ENCODE measurements at places on chromosomes 11 and 22.

DNA sequence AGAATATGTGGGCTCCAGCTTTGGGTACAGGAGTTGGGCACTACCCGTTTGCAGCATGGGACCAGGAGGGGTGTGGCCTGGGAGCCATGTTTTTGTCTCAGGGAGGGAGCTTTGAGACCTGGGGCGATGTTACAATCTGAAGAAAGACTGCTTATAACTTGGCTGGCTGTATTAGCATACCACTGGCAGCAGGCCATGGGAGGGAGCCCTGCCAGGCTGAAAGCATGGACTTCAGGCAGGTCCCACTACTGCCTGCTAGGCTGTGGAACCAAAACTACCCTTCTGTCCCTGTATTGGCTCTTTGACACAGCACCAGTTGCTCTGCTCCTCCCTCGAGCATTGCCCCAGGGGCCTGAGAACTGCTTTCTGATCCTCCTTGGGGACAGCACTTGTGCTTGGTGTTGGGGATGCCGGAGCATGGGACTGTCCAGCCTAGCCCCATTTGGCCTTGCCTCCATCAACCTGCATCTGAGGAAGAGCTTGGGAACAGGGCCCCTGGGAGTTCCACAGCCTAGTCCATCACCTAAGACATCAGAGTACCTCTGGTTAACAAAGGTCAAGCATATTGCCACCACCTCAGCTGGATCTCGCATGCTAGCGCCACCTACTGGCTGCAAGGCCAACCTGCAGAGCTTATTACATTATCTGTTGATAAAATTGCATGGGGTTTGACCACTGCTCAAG lies 217.4 kb downstream of the SBF2 start:
- DNase-seq, result peak; percentile 28

DNA sequence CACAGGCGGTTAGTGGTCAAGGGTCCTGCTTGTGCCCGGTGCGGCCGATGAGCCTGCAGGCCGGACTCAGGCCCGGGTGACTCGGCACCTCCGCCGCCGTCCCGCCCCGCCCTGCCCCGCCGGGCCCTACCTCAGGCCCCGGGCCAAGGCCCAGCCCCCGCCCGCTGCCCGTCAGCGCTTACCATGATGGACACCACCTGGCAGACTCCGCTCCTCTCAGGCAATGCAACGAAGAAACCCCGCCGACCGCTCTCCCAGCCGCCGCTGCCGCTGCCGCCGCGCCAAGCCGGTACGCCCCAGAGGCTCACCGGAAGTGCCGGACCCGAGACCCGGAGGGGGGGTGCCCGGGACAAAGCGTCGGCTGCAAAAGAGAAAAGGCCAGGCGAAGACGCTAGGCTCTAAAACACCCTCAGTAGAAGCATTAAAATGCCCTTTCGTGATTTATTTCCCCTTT lies at the start of gene UFD1:
Gene UFD1, minus strand, starts transcription at position 293 of the 454 bp plus-strand sequence. Its CDS starts 108 bp downstream, at position 185.
- peak; percentile 79 for DNase-seq

DNA sequence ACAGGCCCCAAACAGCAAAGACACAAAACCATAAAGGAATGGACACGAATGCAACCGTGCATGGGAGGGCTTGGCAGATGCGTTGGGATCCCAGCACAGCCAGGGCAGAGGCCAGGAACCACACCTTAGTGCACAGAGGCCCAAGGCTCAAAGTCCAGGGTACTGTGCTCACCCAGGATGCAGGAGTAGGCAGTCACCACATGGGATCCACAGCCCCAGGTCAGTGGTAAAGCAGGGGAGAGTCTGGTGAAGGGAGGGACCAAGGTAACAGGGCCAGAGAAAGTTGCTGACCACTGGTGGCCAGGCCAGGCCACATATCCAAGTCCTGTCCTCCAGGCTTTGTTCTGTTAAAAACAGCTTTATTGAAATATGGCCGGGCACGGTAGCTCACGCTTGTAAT lies 6.5 kb upstream of the CERK start:
- DNase-seq, result no peak

- no peak for DNase-seq
These were observed 57.8 kb upstream of the MN1 start for GRCh38 chr22:27859336-27859735.

- DNase-seq, result no peak
These were observed 23.1 kb downstream of the MB start for GRCh38 chr22:35593891-35594470.

DNA sequence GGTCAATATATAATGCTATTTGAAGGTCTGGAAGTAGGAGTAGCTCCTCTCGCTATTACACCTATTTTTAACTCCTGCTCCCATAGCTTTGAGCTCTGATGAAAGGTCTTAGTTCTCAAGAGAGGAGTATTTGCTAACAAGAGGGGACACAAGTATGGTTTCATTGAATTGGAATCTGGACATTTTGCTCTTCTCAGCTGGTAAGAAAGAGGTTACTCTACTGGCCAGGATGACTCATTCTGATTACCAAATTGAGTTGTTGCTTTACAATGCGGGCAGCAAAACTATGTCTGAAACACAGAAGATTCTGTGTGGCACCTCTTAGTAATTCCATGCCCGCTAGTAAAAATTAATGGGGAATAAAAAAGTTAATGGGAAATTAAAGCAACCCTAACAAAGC lies 63.6 kb upstream of the EP300 start:
- DNase-seq, result no peak

DNA sequence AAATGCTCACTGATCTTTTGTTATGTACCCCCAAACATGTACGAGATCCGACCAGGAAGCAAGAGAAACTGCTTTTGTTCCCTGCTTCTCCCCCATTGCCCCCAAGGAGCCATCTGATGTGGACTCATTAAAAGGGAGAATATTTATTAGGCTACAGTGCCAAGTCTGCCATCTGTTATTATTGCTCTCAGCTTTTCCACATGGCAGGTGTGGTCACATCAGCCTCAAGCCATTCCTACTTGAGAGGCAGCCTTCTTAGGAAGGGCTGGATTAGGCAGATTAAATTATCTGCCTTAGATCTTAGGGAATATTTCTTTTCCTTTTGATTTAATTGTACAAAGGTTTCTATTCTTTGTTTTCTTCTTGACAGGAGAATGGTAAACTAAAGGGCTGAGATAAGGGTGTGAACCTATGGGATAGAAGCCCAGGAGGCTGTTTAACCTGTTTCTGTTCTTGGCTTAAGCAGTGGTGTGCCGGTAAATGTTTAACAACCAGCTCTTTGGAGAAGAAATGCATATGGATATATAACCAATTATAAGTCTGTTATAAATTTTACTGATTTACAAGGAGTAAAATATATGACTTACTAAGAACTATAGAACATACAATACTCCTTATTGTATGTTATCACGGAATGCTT lies 88.8 kb downstream of the PDHX start:
- DNase-seq, result no peak

DNA sequence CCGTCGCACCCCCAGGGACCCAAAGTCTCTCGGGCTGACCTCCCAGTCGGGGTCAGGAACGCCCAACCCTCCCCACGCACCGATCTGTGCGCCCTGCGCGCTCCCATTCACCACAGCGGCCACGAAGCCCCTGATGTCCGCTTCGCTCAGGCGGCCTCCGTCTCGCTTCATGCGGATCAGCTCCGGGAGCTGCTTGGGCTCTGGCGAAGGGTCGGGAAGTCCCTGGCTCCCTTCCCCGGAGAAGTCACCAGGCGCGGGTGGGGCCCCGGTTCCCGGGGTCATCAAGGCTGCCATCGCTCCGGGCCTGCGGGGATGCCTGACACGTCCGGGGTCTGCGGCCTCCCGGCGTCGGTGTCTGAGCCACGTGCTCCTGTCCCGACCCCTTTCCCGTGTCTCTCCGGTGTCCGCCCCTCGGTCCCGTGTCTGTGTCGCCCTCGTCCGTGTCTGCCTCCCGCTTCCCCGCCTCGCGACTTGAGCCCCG lies 356 bp downstream of the TYMP start:
- no peak for DNase-seq

DNA sequence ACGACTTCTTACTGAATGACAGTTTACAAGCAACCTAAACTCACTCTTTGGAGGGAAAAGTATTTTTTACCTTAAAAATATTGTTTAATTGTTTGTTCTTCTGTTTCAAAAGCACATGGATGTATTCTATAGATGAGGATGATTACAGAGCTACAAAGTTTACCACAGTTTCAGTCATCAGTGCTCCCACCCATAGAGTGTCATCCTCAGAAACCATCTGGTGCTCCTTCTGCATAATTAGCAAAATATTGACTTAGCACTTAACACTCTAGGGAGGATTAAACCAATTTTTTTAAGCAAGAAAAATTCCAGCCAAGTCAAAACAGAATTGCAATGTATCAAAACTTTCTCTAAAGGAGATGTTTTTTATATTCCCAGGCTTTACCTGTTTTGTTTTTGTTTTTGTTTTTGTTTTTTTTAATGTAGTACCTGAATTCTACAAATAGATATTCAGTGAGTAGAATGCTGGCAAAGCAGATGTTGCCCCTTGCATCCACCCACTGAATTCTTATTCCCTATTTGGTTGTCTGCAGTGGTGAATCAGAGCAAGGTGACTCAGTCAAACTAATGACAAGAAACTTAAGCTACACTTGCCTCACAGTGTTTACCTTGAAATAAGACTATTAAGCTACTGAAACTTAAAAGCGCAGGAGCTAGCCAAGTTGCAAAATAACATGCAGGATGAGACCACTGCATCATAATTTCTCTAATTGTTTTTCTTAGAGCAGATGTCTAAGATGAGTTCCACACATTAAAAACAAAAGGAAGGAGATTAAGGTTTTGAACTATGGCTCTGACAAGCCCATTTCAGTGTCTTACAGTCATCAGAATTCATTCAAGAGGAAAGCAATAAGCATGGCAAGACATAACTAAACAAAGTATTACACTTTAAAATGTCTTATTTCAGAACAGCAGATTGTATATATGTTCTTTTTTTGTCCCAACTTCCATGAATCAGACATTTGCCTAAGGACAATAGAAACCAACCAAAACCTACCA lies 155.1 kb upstream of the SOX6 start:
- no peak for DNase-seq

GRCh38 chr11:61116426-61117167 lies 14.3 kb downstream of the CD5 start:
- peak; percentile 57 for DNase-seq

- no peak for DNase-seq
These were observed 16.2 kb downstream of the ARHGEF12 start for GRCh38 chr11:120352405-120352804.

DNA sequence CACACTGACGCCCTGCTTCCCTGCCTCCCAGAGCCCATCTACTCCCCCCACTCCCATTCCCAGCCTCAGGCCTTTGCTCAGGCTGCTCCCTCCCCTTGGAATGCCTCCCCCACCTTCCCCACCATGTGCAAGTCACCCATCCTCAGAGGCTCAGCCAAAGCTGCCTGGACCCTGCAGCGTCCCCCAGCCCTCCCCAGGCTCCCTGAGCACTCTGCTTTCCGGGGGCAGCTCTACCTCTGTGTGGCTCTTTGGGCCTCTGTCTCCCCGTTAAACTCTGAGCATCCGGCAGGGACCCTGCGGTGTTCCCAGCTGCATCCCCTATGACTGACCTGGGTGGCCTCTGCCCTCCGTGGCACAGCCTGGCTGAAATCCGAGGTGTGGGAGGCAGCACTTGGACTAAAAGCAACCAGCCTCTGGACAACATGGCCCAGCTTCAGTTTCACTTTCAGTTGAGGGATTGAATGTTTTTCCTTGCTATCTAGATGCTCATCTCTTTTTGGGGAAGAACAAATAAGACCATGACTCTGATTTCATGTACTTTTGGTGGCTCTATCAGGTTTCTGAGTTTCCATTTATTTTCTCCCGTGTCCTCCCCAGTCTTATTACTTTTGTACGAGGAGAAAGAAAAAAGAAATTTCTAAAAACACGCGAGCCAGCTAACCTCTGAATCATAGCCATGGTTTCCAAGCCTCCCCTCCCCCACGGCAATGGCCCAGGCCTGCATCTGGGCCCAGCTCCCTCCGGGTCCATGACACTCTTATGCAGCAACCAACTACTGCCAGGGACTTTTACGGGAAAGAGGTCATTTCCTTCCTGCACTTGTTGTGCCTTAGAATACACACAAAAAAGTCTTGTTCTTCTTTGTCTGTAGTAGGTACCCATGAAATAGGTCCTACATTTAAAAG lies 3.8 kb downstream of the APOL3 start:
- DNase-seq, result peak; percentile 60

GRCh38 chr22:35887296-35887875 lies 141.2 kb downstream of the RBFOX2 start:
- no peak for DNase-seq

DNA sequence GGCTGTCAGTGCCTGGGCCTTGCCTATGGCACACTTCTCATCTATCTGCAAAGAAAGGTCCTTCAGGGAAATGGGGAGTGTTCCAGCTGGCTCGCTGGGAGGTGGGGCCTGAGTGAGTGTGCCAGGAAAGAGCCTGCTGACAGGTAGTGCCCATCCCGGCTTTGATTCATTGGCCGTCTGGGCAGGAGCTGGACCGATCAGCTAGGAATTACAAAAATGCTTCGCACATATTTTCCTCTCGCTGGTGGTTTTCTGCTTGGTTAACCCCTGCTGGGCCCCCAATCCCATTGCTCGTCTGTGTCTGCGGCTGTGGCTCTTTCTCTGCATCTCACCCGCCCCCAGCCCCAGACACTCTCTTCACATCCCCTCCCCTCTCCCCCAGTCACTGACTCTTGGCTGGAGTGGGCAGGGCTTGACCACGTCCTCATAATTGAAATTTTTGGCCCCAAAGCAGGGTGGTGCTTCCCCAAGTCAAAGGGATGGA lies 10.8 kb downstream of the LIF start:
- no peak for DNase-seq

- no peak for DNase-seq
These were observed 1.6 kb downstream of the IPO7 start for GRCh38 chr11:9386086-9386485.

DNA sequence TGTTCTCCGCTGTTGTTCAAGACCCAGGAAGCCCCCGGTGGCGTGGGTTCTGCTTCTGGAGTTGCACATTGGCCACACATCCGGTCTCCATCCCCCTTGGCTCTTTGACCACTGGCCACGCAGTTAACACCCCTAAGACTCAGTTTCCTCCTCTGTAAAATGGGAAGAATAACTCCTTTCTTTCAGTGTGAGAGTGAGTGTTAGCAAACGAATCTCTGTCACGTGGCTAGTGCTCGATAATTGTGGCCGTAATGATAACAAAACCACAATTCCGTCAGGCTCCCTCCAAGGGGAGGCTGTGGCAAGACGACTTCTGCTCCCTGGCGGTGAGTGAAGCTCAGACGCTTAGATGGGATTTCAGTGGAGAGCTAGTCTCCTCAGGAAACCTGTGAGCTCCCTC lies 315.2 kb upstream of the B3GAT1 start:
- DNase-seq, result no peak

DNA sequence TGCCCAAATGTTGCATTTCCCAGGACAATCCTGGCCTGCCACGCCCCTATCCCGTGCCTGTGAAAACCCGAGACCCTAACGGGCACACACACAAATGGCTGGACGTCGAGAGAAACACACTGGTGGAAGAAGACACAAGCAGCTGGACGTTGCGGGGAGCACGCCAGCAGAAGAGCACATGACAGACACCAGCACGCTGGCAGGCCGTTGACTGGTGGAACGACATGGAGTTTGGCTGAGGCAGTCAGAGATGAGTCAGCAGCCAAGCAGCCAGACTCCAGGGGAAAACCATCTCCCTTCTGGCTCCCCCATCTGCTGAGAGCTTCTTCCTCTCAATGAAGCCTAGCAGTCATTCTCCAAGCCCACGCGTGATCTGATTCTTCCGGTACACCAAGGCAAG lies 606.7 kb upstream of the LRRC4C start:
- no peak for DNase-seq

- no peak for DNase-seq
These were observed 710 bp upstream of the THY1 start for GRCh38 chr11:119423509-119424254.
